CD4-positive, alpha-beta T cell treated with Interleukin-12 subunit alpha and Interleukin-12 subunit beta, for 1 hour (primary cell): ENCODE measurements at places on chromosomes 4 and X.

DNA sequence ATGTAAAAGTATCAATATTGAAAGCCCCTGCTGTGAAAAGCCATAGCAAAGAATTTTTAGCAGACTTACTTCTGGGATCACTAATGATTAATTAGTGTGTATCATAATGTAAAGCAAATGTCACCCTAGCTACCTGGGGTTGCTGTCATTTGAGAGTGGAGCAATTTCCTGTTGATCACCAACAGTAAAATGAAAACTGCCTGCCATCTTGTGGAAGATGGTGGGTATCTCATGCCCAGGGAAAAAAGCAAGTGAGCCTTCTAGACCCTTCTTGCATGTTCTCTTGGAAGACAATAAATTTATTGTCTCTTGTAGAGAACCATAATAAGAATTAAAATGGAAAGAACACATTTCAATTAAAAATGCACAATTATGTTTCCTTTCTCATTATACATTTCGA is 360.2 kb downstream of the ZIC3 start:
- no peak for DNase-seq

DNA sequence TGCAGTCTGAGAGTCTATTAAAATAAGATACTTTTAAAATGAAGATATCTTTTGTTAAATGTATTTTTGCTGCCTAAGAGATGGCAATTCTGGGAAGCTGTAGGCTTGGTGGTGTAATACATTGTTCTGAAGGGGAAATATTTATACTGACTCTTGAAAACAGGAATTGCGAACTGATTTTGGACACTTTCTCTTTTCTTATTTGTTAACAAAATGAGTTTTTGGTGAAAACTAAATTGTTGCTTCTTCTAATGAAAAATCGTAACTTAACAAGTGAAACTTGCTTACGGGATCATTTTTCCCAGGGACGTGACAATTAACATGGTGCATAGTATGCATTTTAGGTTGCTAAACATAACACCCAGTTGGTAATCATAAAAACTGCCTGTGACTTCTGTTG is 71.0 kb downstream of the RAPGEF2 start:
- no peak for DNase-seq

- no peak for DNase-seq
Measured at GRCh38 chrX:80984118-80984517, 174.4 kb upstream of the BRWD3 start.

GRCh38 chrX:1554469-1555210 is 17.7 kb upstream of the P2RY8 start:
- peak; percentile 81 for DNase-seq

GRCh38 chrX:41116948-41117347 is 31.7 kb downstream of the USP9X start:
- DNase-seq = peak; percentile 52

DNA sequence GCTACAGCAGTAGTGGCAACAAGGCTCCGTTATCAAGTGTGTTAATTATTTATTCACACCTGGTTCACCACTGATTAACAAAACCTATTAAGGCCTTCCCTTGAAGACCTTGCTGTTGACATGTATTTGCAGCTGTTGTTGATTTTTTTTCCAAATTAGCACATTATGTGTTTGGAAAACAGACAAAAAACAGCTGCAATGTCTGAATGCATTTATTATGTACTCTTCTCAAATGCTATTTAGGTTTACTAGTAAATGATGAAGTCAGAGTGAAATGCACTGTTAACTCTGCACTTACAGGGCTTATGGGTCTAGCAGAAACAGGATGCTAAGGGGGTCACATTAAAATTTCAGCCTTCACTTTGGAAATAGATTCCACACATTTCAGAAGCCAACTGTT is 99.5 kb upstream of the PCDH7 start:
- DNase-seq = no peak

- DNase-seq = peak; percentile 85
Measured at GRCh38 chrX:110317820-110318663, at the start of gene AMMECR1. Gene AMMECR1 (minus strand): TSS chrX:110318085. CDS start chrX:110318071, 14 bp downstream.

- DNase-seq = peak; percentile 47
Measured at GRCh38 chr4:40206426-40206825, 9.6 kb downstream of the RHOH start.

DNA sequence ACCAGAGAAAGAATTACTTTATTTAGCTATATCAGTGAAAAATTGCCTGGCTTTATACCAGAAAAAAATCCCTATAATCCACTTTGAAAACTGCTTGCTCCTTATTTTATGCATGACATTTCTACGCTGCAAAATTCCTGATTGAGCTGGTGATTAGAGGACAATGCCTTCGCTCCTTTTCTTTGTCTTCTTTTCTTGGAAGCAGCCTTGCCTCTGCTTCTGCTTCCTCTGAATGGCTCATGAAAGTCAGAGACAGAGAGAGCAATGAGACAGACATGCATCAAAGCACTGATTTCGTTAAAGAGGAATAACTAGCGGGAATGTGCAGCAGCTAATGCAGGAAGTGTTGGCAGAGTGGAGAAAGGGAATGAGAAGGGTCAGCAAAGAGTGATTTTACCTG is 294.3 kb upstream of the IGFBP7 start:
- DNase-seq = no peak

DNA sequence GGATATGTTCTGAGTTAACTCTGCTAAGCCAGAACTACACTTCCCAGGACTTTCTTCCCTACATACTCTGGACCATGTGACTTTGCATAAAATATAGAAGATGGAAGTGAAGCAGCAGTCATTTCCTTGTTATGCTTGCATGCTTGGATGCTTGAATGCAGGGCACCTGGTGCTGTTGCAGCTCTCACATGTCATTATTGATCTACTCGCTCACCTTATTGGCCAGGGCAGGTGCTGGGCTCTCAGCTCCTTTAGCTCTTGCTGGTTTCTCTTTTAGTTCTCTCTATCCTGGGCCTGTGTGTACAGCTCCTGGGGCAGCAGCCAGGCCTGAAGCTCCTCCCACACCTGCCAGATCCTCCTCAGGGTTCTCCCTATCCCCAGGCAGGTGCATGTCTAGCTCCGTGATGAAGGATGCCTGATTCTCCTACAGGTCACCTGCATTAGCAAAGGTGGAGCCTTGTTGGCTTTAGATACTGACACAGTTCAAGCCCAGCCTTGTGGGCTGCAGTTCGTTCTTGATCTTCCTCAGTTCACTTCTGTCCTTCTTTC is 53.3 kb downstream of the MED28 start:
- DNase-seq = no peak

DNA sequence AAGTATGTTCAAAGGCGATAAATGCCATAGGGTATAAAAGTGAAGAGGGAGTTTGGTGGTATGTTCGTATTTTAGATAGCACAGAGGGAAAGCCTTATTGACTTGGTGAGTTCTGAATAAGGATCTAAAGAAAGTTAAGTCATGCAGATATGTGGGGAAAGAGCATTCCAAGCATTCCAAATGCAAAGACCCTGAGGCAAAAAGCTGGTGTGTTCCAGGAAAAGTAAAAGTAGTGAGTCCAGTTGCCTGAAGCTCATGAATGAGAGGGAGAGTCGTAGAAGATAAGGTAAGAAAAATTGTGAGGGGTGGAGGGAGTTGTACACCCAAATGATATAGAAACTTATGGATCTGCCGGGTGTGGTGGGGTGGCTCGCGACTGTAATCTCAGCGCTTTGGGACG is 426.7 kb downstream of the RPA4 start:
- no peak for DNase-seq

DNA sequence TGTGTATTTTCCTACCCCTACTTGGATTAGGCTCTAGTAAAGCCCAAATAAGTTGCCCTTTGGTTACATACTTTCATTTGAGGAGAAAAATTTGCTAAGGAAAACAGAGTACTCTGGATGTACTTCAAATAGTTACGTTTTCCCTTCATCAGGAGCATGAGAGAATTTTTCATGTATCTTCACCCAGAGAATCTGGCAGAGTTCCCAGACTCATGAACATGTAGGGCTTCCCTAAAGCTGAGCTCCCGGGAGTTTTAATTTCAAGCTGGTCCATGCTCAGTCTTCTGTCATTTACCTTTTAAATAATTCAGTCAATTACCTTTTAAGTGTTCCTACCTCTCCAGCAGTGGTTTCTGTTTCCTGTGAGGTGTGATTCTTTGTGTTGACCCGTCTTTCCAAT is 367.5 kb upstream of the GRID2 start:
- DNase-seq = no peak

DNA sequence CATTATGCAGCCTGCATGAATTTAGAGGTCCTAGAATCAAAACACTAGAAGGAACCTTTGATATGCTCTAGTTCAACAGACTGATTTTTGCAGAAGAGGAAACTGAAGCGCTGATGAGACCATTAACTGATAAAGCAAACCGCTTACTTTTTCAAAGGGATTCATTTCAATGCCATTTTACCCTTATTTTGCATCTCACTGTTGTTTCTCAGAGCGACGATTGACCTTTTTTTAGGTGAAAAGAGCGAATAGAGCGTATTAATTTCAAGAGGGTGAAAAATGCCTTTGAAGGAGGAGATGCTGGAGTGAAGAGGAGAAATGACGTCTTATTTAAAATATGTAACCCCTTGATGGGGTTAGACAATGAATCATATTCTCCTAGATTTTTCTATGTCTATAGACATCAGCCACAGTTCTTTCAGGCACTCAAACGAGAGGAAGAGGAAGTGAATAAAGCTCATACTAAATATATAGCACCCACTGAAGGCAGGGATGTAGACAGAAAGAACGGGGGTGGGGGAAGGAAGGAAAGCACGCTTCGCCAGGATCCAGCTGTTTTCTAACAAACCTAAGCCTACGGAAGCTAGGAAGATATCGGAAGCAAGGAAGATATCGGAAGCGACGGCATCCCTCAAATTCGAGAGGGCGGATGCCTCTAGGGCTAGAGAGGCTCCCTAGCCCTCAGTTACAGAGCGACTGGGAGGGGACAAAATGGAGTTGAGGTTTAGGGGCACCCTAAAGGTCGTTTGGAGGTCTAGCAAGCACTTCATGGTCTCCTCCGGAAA is 848 bp downstream of the ACSL4 start:
- peak; percentile 23 for DNase-seq

GRCh38 chrX:29461039-29461438 is 754.3 kb upstream of the MAGEB2 start:
- DNase-seq = no peak

DNA sequence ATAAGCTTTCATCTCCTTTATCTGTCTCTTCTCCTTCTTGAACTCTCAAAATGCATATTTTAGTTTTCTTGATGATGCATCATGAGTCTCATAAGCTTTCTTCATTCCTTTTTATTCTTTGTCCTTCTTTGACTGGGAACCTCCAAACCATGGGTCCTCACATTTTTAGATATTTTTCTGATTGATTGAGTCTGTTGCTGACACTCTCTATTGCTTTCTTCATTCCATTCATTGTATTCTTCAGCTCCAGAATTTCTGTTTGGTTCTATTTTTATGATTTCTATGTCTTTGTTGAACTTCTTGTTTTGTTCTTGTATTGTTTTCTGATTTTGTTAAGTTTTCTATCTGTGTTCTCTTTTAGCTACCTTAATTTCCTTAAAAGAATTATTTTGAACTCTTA is 74.9 kb downstream of the ADAMTS3 start:
- no peak for DNase-seq

DNA sequence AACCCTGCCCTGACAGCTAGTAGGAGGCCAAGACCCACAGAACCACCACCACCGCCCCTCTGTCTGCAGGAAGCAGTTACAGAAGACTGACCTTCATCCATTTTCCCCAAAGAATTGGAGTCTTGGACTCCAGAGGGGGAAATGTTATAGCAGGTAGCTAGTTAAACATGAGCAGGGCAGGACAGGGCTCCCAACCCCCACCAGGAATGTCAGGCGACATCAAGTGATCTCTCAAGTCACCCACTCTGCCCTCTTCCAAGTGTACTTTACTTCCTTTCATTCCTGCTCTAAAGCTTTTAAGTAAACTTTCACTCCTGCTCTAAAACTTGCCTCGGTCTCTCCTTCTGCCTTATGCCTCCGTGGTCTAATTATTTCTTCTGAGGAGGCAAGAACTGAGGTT is 17.1 kb upstream of the AADAT start:
- DNase-seq = no peak

DNA sequence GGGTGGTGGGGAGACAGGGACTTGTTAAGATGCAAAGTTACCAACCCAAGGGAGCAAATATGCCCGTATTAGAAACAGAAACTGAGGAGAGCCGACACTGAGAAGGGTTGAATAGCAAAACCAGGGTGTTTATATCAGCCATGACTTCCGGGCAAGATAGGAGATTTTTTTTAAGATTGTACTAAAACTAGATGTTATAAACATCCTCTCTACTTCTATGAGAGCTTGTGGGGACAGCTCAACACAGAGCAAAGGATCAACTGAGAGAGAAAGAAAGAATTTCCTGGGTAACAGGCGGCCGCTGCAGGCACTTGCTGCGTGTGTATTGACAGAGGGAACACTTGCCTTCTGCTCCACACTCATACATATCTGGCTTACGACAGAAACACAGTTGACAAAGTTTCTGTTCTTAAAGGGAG is 49.1 kb upstream of the FBXW7 start:
- peak; percentile 24 for DNase-seq

DNA sequence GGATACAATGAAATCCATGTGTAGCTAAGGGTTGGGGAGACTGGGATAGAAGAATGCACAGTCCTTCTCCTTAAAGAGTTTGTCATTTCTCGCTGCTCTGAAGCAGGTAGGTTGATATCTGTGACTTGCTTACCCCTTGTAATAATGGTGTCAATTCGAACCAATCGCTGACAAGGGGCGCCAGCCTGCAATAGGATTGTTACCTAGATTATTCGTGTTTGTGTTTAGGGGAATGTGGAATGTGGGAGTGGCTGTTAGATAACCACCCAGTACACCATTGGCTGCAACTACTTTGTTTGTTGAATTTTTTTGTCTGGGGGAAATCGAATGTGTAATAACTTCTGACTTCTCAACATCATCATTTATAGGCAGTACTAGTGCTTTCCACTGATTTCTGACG is 141.6 kb downstream of the LARP7 start:
- DNase-seq = no peak

GRCh38 chr4:112516471-112517066 is 589 bp upstream of the NEUROG2 start:
- DNase-seq = no peak

DNA sequence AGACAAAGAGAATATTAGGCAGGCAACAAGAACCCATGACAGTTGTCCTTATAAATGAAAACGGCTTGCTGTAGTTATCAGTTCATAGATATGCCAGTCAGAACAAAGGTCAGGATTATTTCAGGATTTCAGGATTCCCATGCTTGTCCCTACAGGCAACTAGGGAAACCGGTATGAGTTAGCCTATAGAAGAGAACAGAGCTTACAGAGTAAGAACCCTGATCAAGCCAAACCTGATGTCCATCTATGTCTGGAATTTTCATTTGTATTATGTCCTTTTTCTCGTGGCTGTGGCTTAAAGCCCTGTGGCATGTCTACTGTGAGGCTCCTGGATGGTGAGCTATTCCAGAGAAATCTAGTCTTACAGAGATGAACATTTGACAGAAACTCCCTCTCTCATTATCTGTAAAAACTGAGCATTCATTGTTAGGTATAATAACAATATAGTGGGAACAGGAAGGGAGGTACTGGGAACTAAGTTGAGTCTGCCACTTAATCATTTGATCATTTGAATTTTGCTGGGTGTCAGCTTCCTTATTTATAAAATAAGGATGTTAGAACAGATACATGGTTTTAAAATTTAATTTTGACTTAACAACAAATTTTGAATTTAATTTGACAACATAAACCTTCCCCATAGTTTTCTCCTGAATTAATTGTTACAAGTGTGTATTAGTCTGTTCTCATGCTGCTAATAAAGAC is 129.5 kb upstream of the KLF3 start:
- no peak for DNase-seq

- DNase-seq = no peak
Measured at GRCh38 chrX:133609166-133609565, 193.9 kb upstream of the GPC4 start.
